ENCODE measurements at places on chromosomes 5 and 9.
A peak's percentile ranks its signal among the peaks of the same experiment; 100 is the strongest.

DNA sequence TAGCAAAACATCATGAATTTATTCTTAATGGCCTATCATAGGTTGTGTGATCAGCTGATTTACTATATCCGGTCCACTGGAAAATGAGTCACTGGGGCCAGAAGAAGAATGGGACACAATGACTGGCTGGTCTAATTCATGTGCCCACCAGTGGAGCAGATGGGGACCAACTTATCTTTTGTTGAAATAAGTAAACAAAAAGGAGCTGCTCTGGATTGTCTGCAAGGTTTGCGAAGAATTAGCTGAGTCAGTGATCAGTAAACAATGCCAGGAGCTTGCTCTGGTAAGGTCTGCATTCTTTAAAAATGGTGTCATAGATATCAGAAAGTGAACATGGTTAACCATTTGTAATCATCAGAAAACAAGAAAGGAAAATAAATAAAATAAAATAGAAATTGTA is 128.0 kb downstream of the RASEF start:
- DNase-seq = no peak

- DNase-seq = no peak
Observed at GRCh38 chr5:134420343-134420742, 8.7 kb upstream of the CDKN2AIPNL start.

GRCh38 chr9:125829743-125830142 is 82.6 kb downstream of the PBX3 start:
- peak; percentile 10 for DNase-seq

DNA sequence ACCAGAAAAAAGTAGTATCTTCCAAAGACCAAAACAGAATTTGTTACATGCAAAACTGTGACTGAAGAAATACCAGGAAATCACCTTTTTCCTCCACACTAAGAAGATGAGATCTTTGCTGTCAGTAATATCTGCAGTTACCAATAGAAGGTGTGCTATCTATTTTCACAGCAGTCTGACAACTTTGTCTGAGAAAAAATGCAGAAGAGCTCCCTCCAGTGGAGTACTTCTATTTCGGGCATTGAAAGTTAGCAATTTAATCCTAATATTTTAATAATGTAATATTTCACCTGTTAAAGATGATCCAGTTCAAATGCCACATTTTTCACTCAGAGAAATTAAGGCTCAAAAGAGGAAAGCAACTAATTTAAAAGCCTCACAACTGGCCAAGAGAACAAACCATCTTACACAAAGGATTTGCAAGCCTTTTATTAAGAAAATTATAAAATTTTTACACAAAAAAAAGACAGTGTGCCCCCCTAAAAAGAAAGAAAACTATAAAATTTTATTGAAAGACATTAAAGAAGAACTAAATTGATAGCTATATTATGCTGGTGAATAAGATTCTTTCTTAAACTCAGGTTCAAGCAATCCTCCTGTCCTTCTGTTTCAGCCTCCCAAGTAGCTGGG is 50.6 kb downstream of the DEPDC1B start:
- DNase-seq = no peak

DNA sequence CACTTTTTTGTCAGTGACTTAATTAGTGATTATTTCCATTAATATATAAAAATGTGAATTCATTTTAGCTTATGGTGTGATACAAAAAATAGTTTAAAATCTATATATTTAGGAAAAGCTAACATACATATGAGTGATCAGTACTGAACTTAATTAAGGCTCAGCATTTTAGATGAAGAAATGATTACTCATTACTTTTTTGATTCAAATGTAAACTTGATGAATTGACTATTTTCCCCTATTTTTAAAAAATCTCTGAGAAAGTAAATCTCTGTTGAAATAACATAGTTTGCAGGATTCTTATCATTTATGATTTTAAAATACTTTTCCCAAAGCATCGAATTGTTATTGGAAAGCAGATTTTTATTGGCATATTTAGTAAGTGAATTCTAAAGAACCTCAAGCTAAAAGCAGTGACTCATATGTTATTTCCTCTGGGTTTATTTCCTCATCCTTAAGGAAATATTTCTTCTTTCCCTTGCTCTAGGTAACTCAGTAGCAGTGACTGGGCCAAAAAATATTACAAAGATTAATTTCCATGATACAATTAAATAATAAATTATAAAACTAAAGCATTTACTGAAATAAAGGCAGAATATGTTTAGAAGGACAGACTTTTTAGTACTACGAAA is 290.6 kb downstream of the FER start:
- no peak for DNase-seq

DNA sequence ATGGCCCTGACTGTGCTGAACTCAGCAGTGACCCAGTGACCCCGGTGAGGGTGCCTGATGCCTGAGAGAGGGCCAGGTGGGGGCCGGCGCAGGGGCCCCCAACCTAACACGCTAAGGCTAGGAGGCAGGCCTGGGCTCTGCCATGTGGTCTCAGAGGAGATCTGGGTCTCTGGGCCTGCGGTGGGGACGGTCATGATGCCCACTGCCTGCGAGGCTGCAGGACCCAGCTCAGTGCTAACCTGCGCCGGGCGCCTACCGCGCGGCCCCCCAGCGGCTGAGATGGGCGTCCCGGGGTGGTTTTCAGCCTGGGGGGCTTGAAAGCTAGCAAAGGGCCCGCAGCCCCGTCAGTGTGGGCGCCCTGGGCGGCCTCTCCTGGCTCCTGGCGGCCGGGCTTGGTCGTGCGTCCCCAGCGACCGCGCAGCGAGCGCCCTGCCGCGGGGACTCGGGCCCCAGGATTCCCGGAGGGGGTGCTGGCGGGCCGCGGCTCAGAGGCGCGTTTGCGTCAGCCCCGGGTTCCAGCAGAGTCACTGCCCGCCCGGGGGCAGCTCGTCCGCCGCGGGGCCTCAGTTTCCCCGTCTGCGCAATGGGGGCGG is 2.5 kb downstream of the EGFL7 start:
- no peak for DNase-seq

- no peak for DNase-seq
Observed at GRCh38 chr9:133584167-133584558, 25.0 kb downstream of the FAM163B start.

- DNase-seq = peak; percentile 37
Observed at GRCh38 chr9:128159522-128159783, 612 bp upstream of the BBLN start.

DNA sequence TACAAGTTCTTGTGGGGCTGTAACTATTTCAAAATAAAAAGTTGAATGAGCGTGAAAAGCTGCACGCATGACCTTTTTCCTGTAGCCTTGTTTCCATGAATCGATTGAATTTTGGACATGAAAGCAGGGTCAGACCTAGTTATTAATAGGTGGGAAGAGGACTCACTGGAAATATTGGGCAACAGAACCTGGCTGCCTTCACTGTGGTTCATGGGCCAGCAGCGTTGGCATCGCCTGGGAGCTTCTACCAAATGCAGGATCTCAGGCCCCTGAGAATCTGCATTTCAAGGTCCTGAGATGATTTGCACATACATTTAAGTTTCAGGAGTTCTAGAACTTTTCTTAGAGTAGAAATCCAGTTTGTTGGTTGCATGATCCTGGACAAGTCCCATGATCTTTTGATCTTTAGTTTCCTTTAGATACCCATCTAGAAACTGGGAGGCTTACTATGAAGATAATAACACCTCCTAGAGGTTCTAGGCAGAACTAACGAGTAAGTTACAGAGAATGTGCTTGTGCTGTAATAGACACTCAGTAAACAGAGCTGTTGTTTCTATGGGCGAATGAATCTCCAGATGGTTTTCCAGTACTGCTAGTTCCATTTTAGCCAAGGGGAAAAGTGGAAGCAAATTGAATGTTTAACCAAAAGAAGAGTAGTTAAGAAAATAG is 12.4 kb downstream of the ANKRD33B start:
- DNase-seq = no peak

DNA sequence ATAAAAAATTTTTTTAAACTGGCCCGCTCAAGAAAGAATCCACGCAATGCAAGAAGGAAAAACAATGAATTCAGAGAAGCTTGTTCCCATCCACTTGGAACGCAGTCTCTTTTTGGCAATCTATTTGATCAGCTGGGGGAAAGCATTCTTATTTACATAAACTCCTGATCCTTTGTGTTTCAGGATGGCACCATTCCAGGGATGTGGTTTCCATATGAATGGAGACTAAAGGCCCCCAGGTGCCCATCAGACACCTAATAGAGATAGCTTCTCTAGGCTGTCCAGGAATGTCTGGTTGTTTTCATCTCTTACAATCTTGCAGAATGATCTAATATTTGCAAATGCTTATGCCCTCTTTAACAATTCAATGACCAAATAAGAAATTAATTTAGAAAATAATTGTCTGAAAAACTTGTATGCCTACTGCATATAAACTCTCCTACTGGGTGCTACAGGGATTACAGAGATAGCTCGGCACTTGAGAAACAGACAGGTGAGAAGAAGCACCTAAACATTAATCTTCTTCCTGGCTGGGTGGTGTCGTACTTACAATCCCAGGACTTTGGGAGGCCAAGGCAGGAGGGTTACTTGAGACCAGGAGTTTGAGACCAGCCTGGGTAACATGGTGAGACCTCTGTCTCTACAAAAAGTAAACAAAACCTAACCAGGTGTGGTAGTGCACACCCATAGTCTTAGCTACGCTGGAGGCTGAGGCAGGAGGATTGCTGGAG is 3.0 kb upstream of the RASGRF2 start:
- no peak for DNase-seq

DNA sequence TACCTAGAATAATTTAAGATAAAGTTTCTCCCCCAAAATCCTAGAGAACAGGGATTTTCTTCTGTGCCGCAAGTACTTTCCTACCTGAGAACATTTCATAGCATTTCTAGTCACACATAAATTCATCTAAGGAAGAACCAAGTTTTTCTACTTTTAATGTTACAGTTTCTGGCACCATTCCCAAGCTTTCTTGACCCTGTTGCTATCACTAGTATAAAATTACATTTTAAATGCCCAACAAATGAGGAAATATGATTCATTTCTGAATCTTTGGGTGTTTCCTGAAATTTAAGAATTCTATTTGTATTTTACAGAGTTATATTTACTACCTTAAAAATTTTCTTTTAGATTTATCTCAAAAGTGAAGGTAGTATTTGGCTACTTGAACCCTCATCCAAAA is 137.8 kb downstream of the LPAR1 start:
- DNase-seq = no peak

DNA sequence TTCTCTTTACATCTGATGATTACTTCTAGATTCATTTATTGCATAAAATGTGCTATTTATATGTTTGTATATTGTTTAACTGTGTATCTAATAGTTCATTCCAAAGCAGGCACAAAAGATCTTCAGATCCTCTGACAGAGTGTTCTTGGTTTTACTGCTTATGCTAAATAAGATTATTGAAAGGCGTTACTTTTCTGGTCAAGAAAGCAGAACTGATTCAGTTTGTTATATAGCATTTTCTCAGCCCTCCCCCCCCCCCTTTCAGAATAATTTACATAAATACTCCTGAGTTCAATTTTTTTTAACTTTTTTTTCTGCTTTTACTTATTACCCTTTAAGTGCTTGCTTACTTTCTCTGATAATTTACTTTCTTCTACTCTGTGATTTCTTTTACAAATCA is 15.4 kb downstream of the CDC42SE2 start:
- DNase-seq = no peak

DNA sequence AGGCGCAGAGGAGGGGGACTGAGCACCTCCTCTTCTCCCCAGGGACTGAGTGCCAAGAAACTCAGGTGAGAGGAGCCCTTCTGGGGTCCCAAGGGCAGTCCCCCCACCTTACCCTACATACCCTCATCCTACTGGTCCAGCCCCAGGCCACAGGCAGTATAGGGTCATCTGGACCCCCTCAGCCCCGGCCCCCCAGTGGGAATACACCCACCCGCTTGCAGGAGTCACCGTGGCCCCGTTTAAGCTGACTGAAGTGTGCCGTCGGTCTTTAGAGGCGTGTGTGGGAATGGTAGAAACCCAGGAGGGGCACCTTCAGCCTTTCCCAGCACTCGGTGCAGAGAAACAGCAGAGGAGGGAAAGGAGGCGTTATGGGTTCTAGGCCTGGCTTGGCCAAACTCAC is 30.8 kb downstream of the COL15A1 start:
- no peak for DNase-seq

DNA sequence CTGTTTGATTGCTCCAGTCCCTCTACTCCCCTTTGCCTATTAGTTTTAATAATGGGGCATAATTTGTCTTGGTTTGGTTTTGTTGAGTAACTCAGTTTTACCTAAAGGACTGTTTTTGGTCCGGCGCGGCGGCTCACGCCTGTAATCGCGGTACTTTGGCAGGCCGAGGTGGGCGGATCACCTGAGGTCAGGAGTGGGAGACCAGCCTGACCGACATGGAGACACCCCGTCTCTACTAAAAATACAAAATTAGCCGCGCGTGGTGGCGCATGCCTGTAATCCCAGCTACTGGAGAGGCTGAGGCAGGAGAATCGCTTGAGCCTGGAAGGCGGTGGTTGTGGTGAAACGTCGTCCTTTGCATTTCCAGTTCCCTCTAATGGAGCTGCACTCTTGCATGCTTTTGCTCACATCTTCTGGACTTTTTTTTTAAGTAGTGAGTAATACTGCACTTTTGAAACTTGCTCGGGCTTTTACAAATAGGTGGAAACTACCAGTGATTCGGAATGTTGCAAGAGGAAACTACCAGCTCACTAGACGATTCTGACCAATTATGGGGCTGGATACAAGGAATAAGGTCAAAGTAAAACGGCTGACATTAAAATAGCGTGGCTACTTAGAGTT is 721 bp upstream of the MAML1 start:
- peak; percentile 13 for DNase-seq

GRCh38 chr5:32014096-32014745 is 159.9 kb downstream of the GOLPH3 start:
- DNase-seq = no peak

GRCh38 chr9:87040410-87041009 is 93.2 kb upstream of the GAS1 start:
- DNase-seq = no peak

DNA sequence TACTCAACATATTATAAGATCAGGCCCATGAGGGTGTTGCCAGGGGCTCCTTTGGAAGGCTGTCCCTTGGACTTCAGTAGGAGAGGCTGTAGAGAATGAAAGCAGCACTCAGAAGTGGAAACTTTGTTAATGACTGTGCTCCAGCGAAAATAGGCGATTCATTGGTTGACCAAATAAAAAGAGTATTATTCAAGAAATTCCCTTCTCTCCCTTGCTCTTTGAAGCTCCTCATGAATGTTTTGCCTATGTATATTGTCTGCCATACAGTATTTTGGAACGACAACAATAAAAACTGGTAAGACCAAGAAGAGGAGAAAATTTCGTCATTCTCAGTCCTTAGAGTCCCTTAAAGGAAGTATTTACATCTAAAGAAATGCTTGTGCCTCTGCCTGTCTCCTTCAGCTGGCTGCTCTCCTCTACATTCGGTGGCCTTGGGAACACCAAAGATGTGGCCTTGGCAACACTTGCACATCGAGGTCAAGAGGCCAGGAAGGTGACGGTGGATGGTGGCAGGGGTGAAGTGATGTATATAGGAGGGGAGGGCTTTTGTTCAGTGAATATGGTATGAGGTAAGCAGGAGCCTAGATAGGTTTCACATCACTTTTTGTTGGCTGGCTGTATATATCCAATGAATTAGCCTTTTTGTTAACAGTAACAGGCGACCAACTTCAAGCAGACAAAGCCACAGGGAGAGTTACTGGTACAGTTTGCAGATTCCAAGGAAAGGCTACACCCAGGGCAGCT is 95.0 kb upstream of the ACTBL2 start:
- DNase-seq = no peak

GRCh38 chr9:37730839-37731238 is 22.8 kb upstream of the TRMT10B start:
- no peak for DNase-seq

GRCh38 chr9:626596-626995 is 214.9 kb upstream of the DMRT1 start:
- DNase-seq = no peak

Data from stimulated activated CD4-positive, alpha-beta T cell treated with anti-CD3 and anti-CD28 coated beads, Interleukin-4, amount 100 ng/mL, for 48 hours (primary cell).